ENCODE measurements at places on chromosomes 7 and 10. TPM values are rescaled to one million over a fixed set of nuclear protein-coding genes. Genes with fewer than 3 reads are reported as not detected.

The ACTR3C gene
- 2.9 TPM for total RNA-seq

DNA sequence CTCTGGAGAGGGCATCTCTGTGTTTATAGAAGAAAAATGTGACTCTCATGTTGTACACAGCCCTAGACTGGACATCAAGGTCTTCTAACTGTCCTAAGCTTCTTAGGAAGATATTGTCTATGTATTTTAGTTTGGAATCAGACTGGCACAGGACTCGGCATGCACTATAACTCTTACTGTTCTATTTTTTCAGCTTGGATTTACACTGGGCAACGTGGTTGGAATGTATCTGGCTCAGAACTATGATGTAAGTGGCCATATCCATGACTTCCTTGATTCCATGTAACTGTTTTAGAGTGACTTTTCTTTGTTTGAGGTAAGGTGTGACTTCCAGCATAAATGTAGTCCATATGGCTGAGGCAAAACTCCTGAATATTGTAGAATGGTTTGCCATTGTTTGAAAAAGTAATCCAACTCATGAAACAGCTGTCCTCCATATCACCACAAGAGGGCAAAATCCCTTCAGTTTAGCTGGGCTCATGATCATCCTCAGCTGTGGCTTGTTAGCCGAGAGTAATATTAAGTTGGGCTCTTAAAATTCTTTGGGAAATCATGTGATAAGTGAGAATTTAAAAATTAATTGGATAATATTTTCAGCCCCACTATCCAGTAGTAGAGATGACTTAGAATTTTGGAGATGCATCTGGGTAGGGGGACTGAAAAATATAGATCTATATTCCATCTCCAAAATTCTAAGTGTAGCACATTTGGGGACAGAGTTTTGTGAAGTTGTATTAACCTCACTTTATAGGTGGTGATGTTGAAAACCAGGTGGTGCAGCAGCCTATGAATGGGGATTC lies 10.4 kb downstream of the STMP1 start:
- no peak for DNase-seq

GRCh38 chr7:141263508-141263907 lies 189.6 kb downstream of the TMEM178B start:
- DNase-seq = no peak

- DNase-seq = no peak
These were observed 33.8 kb downstream of the SLC26A4 start for GRCh38 chr7:107694386-107694785.

The SPDYE9 gene
- total RNA-seq = not detected

GRCh38 chr7:133234961-133235875 lies 17.7 kb upstream of the EXOC4 start:
- no peak for DNase-seq

- no peak for DNase-seq
These were observed 221.6 kb downstream of the DGKI start for GRCh38 chr7:137625197-137625596.

DNA sequence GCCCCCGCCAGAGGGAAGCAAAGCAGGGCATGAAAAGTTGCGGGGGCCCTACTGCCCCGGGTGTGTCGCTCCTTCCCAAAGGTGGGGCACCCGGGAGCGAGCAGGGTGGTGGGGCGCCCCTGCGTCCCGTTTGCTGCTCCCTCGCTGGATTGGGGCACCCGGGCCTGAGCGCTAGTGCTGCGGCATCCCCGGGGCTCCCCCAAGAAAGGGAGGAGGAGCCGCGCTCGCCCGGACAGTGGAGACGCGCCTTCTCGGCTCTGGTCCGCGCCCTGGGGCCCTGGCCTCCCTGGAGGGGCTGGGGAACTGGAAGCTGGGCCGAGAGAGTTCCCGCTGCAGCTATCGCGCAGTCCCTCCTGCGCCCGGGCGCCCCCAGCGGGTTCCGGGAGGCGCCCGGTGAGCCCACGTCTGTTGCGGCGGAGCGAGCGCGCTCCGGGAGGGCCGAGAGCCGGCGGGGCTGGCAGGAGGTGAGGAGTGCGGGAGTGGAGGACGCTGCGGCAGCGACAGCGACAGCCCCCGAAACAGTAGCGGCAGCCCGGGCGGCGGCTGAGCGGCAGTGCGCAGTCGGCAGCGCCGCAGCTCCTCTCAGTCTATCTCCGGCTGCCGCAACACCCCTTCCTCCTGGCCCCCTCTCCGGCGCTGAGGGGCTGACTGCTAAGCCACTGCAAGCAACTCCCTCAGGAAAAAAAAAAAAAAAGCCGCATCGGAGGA lies 504 bp upstream of the BMPER start:
- DNase-seq = peak; percentile 68

DNA sequence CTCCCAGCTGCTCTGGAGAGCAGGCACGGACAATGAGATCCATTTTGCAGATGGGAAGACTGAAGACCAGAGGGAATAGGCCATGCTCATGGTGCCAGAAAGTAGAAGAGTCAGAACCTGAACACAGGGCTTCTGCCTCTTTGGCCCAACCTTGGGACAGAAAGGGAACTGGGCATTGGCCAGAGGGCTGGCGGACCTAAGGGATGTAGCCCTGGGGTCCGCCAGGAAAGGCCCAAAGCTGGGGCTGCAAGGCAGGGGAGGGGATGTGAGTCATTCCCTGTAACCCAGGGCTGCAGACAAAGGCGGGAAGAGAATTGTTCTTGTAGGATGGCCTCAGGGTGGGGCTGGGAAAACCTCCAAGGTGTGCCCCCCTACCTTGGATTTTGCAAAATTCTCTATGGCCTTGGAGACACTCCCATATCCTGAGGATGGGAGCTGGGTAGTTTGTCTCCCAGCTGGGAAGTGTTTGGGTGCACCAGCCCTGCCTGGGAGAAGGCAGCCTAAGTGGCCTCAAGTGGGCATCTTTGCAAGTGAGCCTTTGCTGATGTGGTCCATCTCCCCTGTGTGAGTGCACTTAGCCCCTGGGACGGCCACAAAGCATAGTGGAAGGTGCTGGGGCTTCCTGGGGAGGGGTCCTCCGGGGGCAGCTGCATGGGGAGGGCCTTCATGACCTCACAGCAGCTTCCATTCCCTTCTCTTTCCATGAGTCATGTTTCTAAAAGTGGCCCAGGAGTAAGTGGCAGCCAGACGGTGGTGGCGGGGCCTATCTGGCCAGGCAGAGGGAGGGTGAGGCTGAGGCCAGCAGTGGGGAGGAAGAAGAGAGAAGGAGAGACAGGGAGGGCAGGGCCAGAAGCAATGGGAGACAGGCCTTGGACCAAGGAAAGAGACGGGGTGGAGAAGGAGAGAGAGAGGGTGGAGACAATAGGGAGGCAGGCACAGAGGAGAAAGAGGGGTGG lies 9.2 kb downstream of the AQP1 start:
- peak; percentile 71 for DNase-seq

- no peak for DNase-seq
These were observed 52.2 kb downstream of the C10orf105 start for GRCh38 chr10:71667387-71667752.

The SPDYE5 gene
- not detected for total RNA-seq

The PDSS1 gene
- total RNA-seq = 2.4 TPM

The RSBN1L gene
- 47.8 TPM for total RNA-seq

The ANKRD30A gene
- total RNA-seq = not detected

Data from sigmoid colon (tissue), 7 donors.